Epithelial cell of umbilical artery (primary cell): ENCODE measurements at places on chromosomes 13 and 19. TPM values are rescaled to one million over a fixed set of nuclear protein-coding genes. Genes with fewer than 3 reads are reported as not detected.

Gene CTXN1
- 4.1 and 12.3 TPM in 2 replicates for total RNA-seq

Gene SMIM44
- not detected in 2 replicates for total RNA-seq

Gene TUBA3C
- not detected in 2 replicates for total RNA-seq

Gene ATP8B3
- total RNA-seq, result 0.76 and 1.6 TPM in 2 replicates

Gene SYDE1
- 11.7 and 13.4 TPM in 2 replicates for total RNA-seq

Gene PGLYRP2
- not detected in 2 replicates for total RNA-seq
